ENCODE measurements at places on chromosomes 1 and 21.

DNA sequence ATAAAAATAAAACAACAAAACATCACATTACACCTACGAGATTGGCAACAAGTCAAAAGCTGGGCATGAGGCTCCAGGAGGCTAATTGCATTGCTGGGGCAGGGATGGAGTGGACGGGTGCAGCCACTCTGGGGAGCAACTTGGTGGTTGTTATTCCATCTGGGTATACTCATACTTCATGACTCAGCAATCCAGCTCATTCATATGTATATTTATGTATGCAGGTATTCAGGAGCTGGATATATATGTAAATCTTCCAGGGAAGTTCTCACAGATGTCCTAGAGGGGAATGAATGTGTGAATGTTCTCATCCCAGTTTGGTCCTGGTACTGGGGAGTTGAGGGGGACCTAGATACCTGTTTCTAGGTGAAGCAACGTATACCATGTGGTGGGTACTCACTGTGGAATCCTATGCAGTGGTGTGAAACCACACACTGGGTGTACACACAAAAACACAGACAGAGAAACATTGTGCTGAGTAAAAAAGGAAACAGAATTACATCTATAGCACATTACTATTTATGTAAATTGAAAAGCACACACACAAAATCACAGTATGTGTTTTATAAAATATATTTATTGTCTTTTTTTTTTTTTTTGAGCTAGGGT, 79.7 kb upstream of the RAB4A start:
- DNase-seq: no peak

- DNase-seq: no peak
Measured at GRCh38 chr1:108560189-108560873, 431 bp downstream of the EEIG2 start.

GRCh38 chr21:29870814-29871213, 69.0 kb downstream of the GRIK1 start:
- DNase-seq: no peak

GRCh38 chr1:163528710-163529348, 207.1 kb downstream of the NUF2 start:
- no peak for DNase-seq

- DNase-seq: no peak
Measured at GRCh38 chr21:36077758-36078157, 7.9 kb downstream of the CBR1 start.

GRCh38 chr21:43767984-43768867, 7.9 kb downstream of the CSTB start:
- DNase-seq: no peak

DNA sequence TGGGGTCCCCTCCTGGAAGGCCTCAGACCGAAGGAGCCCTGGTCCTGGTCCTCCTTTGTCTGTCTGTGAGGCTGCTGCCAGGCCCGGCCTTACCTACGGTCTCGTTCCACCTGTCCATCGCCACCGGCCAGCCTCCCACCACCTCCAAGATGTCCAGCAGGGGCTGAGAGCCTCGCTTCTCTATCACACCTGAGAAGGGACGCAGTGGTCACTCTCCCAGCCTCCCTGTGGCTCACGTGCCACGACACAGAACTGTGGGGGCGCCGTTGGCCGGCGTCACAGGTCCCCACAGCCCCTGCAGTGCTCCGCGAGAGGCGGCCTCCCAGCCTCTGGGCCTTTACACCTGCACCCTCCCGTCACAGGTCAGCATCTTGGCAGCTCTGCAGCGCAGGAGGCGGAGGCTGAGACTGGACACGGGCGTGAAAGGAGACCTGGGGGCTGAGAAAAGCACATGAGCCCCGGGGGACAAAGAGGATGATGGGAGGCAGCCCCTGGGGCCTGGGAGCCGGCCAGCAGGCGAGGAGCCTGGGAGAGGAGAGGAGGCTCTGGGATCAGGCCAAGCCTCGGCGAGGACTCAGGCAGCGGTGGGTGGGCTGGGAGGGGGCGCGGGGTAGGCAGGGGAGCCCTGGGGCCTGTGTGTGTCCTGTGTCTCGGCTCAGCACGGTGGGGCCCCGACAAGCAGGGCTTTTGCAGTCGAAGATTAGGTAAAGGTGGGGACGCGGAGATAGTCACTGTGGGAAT, 20.5 kb downstream of the PRXL2B start:
- no peak for DNase-seq

DNA sequence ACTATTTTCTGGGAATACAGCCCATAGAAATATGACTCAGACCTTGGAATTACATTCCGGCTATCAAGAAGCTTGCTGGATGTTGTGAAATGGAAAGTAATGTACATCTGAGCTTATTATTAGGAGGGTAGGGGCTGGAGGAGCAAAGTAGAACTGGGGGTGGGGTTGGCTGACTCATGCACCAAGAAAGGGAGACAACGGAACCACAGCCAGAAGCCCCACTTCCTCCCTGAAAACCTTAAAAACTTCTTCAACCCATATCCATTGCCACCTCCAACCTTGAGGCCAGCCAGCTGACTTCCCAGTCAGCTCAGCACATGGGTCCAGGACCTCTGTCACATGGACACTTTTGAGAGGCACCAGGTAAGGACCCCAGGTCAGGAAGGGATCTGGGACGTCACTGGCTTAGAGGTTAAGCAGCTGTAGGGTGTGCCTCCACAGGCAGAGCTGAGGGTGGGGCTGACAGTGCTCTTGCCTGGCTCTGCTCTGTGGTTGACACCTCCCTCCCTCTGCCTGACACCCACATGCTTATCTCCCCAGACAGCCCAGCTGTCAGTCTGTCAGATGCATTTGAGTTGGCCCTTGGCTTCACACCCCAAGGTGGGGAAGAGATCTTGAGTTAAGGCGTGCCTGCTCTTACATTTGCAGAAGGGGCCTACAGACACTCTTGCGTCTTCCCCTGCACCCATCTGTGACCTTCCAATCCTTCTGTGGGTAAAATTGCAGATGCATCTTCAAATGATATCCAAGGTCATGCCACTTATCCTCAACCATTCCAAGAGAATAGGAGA, 5.7 kb upstream of the ZNF683 start:
- peak; percentile 52 for DNase-seq

DNA sequence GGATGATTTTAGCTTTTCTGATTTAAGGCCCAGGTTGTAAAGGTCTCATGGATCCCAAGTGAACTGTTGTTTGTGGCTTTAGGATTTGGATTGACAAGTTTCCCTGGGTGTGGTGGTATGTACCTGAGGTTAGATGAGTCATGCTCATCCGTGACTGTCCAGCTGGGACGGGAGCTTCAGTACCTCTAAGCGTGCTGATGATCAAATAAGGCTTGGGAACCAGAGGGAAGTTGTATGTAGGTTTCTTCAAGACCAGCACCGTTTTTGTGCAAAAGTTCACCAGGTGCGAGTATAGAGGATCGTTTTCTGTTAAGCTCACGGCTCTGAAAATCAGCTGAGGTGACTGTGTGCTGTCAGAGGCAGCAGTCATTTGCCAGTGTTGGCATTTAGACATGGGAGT, 19.8 kb downstream of the PLA2G2E start:
- no peak for DNase-seq

DNA sequence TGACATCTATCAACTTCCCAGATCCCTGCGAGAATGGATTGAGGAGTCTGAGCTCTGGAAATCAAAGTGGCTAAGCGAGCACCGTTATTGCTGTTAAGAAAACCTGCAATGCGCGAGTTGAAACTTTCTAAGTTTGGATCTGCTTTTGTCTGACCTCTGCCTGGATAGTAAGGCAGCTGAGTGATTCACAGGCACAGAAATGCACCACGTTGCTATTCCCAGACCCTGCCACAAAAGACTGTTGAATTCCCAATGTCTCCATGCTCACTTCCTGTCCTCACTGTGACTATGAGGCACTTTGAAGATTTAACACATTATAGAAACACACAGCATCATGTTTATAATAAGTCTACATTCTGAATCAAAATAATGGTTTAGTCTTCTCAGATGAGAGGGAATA, 27.1 kb upstream of the CNIH3 start:
- DNase-seq: no peak
